ENCODE measurements at places on chromosomes 3 and 15.

GRCh38 chr3:162302983-162303624 lies 806.5 kb downstream of the OTOL1 start:
- no peak for DNase-seq

GRCh38 chr3:60343831-60344230 lies 907.4 kb downstream of the FHIT start:
- DNase-seq = peak; percentile 4

DNA sequence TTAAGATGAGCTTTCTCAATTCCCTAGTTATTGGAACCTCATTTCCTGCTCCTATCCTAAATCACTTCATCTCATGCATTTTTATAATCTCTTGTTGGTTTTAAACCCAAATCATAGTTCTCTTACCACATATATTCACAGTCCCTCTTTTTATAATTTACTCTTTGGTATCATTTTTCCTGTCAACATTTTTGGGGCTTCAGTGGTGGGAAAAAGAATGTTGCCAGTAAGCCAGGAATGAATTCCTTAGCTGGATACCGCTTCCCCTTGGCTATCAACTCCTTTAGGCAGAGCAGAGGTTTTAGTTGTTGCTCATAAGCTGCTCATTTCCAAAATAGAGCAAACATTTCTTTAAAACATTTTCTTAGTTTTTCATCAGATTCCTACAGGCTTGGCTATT lies 112.3 kb downstream of the GALK2 start:
- DNase-seq = no peak

DNA sequence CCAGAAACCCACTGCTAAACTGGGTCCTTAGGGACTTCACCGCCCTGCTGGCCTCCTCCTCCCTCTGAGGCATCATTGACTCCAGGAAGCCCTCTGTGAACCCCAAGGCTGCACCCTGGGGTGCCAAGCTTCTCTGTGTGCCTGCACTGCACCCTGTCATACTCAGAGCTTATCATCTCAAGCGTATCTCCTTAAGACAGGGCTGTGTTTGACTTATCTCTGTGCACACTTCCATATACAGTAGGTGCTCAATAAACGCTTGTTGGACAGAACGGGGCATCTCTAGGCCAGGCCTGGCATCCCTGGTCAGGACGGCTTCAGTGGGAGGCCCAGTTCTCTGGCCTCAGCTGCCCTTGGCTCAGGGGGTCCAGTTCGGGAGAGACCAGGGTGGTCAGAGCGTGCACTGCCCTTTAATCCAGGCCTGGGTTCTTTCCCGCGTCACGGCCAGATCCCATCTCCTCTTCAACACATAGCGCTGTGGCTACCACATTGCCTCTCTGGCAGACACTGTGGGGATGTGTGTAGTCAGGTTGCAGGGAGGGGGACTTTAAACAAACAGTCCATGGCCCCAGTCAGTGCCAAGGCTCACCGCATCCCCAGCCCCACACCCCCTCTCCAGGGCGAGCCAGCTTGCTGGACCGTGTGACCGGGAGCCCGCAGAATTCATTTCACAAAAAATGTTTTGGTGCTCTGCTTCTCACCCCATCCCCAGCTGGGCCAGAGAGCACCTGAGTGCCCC lies 33.4 kb downstream of the MAGEF1 start:
- DNase-seq = no peak

DNA sequence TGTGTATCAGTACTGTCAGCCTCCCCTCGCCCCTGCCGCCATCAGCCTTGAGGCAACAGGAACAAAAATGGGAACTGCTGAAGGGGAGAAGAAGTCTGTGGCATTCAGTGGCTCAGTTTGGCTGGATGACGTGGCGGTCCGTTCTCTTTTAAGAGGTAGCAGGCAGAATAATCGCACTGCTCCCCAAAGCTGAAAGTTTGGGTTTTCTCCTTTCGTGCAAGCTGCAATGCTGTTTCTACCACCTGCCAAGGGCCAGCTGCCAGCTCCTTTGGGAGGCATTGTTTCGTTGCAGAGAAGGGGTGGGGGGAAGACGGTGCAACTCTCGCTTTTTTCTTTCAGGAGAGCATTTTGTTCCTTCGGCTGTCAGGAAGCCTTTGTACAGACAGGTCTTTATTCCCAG lies 369.6 kb upstream of the RORA start:
- DNase-seq = no peak

DNA sequence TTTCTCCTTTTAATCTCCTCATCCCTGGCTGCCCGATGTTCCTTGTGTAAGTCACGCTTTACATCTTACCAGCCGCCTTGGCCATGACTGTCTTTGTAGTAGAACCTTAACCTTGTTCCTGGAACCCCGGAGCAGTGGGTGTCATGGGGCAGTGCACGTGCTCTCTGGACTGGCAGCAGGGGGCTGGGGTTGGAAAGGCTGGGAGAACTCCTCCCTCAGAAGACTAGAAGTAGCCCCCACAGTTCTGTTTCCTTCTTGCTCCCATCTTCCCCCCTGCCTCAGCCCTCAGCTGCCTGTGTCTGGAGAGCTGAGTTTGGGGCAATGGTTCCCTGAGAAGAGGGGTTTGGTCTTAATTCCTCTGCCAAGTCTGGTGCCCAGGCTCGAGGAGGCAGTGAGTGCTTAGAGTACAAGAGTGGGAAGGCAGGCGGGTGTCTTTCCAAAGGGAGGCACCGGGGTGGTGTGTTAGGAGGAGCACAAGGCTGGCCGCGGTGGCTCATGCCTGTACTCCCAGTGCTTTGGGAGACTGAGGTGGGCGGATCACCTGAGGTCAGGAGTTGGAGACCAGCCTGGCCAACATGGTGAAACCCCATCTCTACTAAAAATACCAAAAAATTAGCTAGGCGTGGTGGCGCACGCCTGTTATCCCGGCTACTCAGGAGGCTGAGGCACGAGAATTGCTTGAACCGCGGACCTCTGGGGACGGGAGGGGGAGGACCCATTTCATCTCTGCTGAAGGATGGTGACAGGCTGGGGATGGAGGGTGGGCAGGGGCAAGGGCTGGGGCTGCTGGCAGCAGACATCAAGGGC lies 100.4 kb downstream of the VGLL4 start:
- no peak for DNase-seq

DNA sequence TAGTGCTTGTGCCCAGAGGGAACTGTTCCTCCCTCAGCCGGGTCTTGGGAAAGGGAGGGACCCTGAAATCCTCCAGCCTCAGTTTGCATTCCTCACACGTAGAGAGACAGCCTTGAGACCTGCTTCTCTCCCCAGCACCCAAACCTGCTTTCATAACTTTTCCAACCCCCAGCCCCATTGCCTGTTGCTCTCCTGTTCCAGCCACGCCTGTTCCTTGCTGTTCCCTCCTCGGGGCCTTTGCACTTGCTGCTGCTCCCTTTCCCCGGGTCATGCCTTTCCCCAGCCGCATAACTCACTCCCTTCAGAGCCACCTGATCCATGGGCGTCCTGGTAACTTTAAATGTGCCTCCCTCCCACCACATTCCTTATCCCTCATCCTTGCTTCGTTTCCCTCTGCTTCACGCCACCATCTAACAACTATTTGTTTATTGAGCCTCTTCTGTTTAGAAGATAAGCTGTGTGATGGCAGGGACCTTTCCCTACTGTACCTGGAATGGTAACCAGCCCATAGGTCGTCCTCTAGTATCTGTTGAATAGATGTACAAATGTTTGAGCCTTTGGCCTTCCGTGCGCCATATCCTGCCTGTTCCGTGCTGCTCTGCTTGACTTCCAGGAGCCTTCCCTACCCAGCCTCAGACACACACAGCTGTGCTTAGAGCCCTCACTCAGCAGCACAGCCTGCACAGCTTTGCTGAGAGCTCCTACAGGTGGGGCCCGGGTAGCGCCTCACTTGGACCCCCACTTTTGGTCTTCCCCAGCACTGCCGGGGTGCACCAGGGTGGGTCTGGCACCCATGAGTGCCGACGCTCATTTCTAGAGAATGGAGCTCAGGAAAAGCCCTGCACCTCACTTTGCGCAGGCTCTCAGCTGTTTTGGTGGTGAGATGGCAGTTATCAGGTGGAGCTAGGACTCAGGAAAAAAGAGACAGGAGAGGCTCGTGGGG lies 60.2 kb downstream of the SCN5A start:
- DNase-seq = no peak

GRCh38 chr15:39746176-39746575 lies 36.5 kb downstream of the FSIP1 start:
- DNase-seq = no peak

GRCh38 chr3:171132873-171133272 lies 106.4 kb upstream of the SLC2A2 start:
- DNase-seq = no peak

- DNase-seq = no peak
These were observed 42.9 kb downstream of the CDIN1 start for GRCh38 chr15:36622197-36622795.

DNA sequence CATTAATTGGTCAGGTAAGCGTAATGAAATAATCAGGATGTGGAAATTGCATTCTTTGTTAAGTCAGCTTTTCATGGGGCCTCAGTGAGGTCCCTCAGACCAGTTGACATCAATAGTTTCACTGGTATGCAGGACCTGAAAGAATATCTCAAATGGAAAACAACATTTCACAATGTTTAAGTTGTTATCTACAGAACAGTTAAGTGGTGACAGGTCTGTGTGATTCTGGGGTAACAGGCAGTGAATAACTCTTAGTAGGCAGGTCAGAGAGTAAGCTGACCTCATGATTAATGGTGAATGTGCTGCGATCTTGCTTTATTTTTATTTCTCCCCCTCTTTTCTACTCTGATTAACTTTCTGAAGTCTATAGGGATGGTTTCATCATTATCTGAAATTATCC lies 28.9 kb upstream of the ACP3 start:
- DNase-seq = no peak

GRCh38 chr3:129421988-129422745 lies 6.3 kb downstream of the EFCAB12 start:
- no peak for DNase-seq

DNA sequence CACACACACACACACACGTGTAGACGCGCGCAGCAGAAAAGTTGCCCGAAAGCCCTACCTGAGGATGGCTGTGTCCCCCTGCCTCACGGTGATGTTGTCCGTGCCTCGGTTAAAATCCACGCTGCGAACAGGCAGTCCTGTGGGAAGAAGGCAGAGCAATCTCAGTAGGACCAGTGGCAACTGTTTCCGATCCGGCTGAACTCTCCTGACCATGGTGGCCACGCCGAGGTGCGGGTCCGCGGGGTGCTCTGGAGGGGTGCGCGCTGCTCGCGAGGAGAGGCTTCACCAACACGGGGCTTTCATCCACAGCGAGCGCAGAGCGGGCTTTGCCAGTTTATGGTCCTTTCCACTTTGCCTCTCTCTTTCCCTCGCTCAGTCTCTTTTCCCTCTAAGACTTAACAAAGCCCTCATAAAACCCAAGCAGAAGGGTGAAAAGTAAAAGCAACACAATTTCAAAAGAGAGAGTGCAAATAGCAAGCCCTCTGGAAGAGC lies 422 bp downstream of the LSAMP start:
- DNase-seq = no peak

DNA sequence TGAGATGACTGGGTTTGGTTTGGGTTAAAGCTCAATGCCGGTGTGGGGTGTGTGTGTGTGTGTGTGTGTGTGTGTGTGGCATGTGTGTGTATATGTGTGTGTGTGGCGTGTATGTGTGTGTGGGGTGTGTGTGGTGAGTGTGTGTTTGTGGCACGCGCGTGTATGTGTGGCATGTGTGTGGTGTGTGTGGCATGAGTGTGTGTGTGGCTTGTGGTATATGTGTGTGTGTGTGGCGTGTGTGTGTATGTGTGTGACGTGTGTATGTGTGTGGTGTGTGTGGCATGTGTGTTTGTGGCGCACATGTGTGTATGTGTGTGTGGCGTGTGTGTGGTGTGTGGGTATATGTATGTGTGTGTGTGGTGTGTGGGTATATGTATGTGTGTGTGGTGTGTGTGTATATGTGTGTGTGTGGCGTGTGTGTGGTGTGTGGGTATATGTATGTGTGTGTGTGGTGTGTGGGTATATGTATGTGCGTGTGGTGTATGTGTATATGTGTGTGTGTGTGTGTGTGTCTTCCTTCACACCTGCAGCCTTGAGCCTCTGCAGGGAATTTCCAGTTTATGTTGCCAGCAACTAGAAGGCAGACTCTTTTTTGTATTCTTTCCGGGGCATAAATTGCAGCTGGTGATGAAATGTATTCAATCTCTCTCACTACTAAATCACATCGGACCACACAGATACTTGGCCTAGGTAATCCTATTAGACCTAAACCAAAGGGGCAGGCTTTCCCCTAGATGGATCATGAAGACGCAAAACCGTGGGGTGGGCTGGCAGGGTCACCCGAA lies 34.8 kb downstream of the CHRD start:
- no peak for DNase-seq

DNA sequence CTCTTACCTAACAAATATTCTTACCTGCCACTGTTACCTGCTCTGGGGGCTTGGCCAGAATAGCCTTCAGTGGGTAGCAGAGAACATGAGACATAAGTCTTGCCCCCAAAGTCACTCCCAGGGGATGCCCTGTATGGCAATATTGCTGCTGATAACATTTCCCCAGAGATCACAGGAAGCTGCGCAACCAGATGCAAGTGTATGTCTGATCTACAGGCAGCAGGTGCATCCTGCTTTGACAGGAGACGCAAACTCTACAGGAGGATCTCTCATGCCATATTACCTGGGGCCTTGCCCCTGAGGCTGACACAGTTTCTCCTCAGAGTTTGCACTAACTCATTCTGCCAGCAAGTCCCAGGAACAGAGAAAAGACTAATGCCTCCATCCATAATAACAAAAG lies 174.4 kb upstream of the LPP start:
- DNase-seq = no peak

DNA sequence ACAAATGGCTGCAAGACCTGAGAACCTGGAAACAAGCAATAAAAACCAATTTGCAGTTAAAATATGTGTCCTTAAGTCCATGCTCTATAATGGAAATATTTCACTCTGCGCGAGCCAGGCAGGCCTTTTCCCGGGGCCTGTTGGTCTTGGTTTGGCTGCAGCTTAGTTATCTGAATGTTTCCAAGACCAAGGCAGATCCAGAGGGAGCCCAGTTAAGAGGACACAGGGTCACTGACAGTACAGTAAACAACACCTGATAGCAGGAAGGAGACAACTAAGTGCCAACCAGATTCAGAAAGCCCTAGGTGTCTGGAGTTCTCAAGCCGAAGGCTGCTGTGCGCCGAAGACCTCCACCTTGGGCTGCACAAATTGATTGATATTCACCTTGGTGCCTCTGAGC lies 32.8 kb downstream of the THSD4 start:
- DNase-seq = no peak

GRCh38 chr15:68375716-68376220 lies 56.2 kb downstream of the ITGA11 start:
- DNase-seq = no peak

All from NCI-H446 (cell line).